ENCODE measurements at places on chromosomes 7 and 10.

DNA sequence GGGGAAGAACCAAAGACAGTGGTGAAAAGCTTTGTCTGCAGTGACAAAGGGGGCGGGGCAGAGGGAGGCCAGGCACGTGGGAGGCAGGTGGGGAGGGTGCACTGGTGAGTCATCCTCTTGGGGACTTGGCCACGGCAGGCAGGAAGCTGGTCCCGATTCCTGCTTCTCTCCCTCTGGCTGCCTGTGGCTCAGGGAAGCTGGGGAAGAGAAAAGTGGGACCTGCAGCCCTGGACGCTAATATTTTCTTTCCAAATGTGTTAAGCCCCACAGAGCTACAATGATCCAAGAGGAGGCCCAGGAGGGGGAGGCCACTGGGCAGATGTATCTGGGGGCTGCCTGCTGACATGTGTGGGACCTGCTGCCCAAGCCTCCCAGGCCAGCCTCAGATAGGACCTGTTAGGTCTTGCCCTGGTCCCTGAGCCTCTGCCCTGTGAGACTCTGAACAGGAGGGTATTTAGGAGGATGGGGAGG, 231.8 kb downstream of the KCNMA1 start:
- DNase-seq: peak; percentile 67

GRCh38 chr7:2245883-2246675, 4.1 kb downstream of the NUDT1 start:
- DNase-seq: peak; percentile 68

GRCh38 chr10:91434041-91434440, 23.9 kb downstream of the HECTD2 start:
- DNase-seq: no peak

DNA sequence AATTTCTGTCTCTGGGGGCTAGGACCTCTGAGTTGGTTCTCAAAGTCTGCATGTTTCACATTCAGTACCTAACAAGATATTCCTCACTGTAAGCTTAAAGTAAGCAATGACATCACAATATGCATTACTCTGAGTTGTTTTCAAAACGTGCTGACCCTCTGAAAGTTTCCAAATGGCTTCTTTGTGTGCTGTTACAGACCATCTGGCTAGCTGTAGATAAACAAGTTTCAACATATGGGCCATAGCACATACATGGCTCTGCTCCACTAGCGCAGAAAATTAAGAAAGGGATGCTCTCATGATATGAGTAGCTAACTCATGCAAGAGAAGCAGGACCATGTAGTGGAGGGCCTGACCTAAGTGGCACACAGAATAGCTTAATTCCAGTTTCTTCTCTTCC, 119.0 kb downstream of the HTR7 start:
- DNase-seq: no peak

DNA sequence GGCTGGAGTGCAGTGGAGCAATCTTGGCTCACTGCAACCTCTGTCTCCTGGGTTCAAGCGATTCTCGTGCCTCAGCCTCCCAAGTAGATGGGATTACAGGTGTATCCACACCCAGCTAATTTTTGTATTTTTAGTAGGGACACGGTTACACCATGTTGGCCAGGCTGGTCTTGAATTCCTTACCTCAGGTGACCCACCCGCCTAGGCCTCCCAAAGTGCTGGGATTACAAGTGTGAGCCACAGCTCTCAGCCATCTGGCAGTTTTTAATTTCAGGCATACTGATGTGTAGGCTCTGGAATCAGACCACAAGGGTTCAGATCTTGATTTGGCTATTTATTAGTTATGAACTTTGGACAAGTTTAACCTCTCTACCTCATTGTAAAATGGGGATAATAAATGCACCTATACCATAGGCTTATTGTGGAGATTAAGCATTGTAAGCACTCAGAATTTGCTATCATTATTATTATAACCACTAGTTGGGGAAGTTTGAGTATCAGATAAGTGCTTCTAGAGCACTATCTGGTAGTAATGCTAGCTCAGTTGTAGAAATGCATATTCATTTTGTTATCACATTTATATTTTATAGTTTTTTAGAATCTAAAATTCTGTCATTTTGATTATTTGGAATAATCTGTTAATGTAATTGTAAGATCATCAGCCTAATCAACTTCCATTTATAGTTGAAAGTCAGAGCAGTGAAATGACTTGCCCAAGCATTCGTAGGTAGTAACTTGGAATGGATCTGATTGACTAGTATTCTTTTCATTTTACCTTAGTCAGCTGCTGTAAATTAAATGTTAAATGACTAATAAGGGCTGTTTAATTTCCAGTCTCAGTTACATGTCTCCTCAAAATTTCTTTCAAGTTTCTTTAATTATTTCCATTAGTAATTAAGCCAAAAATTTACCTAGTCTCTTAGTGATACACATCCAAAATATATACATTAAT, 22.5 kb downstream of the KMT2E start:
- no peak for DNase-seq

- no peak for DNase-seq
Observed at GRCh38 chr7:115585015-115585718, 445.4 kb downstream of the TFEC start.

- no peak for DNase-seq
Observed at GRCh38 chr7:33721895-33722294, 183.4 kb upstream of the BMPER start.

- DNase-seq: no peak
Observed at GRCh38 chr7:82019551-82020475, 250.0 kb upstream of the HGF start.

DNA sequence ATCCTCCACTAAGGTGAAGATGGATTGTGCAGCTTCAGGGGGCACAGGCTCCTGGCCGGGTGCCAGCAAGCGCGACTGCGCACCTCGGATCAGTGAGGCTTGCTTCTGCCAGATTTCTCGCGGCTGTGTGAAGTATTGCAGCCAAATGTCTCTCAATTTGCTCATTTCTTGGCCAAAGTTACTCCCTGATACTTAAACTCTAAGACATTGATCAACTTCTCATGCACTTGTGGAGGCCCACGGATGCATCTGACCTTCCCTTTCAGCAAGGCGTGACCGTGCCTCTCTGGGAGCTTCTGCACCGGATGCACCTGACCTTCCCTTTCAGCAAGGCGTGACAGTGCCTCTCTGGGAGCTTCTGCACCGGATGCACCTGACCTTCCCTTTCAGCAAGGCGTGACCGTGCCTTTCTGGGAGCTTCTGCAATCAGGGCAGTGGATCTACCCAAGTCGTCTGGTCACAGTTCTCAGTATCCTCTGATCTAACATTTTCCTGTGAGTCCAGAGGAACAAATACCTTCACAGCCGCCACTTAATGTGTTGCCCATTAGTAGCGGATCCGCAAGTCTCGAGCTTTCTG, 248.3 kb downstream of the ADARB2 start:
- no peak for DNase-seq

DNA sequence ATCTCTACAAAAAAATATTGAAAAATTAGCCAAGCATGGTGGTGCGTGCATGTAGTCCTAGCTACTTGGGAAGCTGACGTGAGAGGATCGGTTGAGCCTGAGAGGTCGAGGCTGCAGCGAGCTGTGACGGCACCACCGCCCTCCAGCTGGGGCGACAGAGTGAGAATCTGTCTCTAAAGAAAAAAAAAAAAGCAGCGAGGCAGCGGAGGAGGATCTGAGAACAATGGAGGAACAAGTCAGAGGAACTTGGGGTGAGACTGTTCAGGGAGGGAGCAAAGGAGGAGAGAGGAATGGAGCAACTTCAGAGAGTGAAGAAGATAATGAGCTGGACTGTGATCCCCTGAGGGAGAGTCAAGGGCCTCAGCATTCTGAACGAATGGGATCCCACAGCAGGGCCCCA, 85.4 kb downstream of the MKX start:
- DNase-seq: no peak

GRCh38 chr10:44845361-44846175, 65.6 kb upstream of the TMEM72 start:
- no peak for DNase-seq

DNA sequence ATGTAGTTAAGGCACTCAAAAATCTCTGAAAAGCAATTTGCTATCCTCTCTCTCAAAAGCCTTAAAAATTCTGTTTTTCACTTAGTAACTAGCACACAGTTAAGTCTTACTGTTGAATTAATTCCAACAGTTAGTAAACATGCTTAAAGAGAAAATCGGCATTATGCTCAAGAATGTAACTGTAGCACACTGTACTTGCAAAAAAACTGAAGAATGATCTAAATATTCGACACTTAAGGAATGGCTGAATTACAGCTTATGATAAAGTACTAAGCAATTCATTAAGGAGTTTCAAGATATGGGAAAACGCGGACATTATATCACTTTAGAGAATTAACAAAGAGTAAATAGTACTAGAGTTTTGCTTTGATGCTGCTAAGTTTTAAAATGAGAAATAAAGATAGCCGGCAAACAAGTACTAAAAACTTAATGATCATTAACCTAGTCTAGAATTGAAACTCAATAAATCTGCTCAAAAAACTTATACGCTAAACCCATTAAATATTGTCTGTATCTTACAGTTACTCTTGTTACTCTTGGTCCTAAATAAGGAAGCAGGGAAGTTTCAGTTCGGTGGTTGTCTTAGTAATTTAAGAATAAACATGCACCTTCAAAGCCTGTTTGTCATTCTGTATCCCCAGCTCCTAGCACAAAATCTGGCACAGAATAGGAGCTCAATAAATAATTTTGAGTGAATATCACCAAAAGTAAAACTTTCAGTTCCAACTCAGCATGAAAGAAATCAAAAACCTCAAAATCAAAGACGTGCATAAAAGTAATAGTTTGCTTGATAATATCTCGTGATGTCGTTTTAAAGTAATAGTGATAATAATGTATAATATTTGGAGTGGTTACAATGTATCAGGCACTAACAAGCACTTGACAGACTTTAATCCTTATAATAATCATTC, 1.2 kb downstream of the TRDMT1 start:
- DNase-seq: no peak

- no peak for DNase-seq
Observed at GRCh38 chr7:135795846-135796570, 47.4 kb upstream of the FAM180A start.

DNA sequence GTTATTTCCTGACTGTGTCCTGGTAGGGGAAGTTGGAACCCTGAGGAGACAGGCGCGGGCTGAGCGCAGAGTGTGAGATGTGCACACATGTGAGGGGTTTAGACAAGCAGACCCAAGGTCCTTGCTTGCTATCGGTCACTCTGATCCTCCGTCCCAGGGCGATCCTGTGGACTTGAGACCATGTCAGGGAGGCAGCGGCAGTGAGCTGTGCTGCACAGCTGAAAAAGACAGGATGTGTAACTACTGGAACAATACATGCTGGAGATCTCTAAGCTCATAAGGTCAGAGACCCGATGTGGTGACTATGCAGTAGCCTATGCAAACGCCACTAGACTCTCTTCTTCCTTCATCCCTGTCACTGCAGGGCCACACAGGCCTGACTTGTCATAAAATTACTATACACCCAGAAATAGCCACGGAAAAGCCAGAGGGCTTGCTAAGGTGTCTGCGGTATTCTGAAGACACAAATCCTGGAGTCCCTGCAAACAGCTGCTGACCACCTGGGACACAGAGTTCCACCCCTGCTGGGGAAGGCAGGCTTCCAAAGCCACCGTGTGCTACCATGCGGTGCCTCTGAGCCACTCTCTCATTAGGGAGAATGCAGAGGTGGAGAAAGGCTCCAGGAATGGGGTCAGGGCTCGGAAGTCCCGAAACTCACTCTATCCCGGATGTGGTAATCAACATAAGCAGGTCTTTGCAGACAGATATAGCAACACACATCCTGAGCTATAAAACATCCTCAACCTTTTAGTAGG, 91.1 kb upstream of the DDC start:
- DNase-seq: no peak

DNA sequence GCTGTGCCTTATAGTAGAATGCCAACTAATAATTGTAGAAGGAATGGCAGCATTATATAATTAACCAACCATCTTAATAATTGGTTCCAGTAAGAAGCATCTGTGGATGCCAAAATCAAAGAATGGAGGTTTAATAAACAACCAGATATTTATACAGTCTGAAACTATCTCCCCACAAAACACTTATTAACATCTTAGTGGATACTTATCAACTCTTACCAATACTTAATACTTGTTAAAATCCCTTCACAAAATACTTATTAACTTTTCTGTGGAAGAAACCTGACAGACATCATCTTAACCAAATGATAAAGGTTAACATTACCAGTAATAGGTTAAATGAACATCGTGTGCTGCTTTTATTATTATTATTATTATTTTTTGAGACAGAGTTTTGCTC, 29.1 kb upstream of the FAM107B start:
- DNase-seq: no peak

DNA sequence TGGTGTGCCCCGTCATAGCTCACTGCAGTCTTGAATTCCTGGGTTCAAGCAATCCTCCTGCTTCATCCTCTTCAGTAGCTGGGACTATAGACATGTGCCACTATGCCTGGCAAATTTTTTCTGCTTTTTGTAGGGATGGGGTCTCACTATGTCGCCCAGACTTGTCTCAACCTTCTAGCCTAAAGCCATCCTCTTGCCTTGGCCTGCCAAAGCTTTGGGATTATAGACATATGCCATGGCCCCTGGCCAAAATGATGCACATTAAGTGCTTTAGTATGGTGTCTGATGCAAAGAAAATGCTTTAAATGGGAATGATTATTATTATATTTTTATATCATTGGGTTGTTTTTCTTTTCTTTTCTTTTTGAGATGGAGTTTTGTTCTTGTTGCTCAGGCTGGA, 33.2 kb upstream of the VCL start:
- DNase-seq: no peak

GRCh38 chr7:29565982-29566746, 2.5 kb downstream of the PRR15 start:
- no peak for DNase-seq

DNA sequence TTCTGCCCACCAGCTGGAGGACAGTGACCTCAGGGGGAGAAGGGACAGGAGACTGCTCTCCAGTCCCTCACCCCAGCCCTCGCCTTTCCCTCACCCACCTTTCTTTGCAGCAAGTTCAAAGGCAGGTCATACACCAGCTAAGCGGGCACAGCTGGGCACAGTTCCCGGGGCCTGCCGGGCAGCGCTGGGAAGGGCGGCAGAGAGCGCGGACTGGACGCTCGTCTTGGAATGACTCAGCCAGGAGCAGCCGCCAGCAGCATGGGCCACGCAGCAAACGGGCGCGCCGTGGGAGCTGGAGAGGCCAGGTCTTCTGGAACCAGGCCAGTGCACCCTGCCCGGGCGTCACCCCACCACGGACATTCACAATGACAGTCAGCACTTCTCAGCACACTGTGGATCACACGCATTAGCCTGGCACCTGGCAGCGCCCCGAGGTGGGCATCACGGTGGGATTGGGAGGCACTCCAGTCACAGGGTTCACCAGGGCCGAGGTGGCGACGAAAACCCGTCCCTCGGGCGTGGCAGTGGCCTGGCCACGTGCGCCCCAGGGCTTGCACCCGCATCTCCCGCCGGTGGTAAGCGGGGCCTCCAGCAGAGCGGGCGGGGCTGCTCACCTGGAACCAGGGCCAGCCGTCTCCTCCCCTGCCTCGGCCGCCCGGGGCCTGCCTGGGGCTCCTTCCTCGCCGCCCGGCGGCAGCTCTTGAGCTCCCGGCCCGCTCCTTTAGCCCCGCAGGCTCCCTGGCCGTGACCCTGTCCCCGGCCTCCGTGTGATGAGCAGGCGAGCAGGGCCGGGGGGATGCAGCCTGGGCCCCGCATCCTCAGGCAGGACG, 29.0 kb upstream of the WDFY4 start:
- DNase-seq: peak; percentile 83

GRCh38 chr10:89076120-89076519, 85.5 kb downstream of the FAS start:
- DNase-seq: no peak

- DNase-seq: no peak
Observed at GRCh38 chr7:40623863-40624262, 489.1 kb downstream of the SUGCT start.

- peak; percentile 48 for DNase-seq
Observed at GRCh38 chr10:178208-178607, 43.0 kb downstream of the ZMYND11 start.

- peak; percentile 56 for DNase-seq
Observed at GRCh38 chr10:104255311-104255981, 754 bp downstream of the GSTO1 start.

Data from Ammon's horn (tissue), 1 donor.